Epithelial cell of prostate (primary cell): ENCODE measurements at places on chromosomes 6 and 20.

DNA sequence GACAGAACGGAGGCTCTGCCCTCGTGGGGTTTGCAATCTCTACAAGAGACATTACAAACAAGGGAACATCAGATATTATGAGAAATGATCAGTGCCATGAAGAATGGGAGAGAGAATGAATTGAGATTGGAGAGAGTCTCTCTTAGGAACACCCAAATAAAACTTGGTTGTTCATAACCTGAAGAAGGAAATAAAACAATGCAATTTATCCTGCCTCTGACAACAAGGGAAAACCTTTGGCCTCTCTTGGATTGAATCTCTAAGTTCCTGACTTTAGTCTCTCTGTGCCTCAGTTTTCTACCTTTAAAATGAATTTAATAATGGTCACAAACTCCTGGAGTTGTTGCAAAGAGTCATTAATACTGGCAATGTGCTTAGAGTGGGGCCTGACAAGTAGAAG is 21.1 kb downstream of the PLEKHG1 start:
- DNase-seq, result no peak

GRCh38 chr20:48298851-48299484 is 513.7 kb upstream of the SULF2 start:
- DNase-seq, result peak; percentile 29

GRCh38 chr6:46367354-46368168 is 123.7 kb downstream of the RCAN2 start:
- DNase-seq, result no peak

GRCh38 chr20:1346315-1346969 is 17.5 kb upstream of the SDCBP2 start:
- no peak for DNase-seq

DNA sequence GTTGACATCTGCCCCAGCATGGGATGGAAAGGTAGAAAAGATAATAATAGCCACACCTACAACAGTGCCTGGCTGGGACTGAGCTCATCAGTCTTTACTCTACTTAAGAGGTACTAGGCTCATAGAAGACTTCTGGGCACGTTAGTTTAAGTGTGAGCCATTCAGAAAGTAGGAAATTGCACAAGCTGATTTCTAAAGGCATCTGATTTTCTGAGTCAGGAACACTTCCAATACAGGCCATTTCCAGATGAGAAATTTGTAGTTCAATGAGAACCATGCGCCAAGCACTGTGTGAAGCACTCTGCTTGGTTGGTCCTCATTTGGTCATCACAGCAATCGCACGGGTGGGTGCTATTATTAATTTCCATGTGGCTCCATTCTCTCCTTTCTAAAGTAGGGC is 42.3 kb downstream of the MOCS1 start:
- DNase-seq, result no peak

DNA sequence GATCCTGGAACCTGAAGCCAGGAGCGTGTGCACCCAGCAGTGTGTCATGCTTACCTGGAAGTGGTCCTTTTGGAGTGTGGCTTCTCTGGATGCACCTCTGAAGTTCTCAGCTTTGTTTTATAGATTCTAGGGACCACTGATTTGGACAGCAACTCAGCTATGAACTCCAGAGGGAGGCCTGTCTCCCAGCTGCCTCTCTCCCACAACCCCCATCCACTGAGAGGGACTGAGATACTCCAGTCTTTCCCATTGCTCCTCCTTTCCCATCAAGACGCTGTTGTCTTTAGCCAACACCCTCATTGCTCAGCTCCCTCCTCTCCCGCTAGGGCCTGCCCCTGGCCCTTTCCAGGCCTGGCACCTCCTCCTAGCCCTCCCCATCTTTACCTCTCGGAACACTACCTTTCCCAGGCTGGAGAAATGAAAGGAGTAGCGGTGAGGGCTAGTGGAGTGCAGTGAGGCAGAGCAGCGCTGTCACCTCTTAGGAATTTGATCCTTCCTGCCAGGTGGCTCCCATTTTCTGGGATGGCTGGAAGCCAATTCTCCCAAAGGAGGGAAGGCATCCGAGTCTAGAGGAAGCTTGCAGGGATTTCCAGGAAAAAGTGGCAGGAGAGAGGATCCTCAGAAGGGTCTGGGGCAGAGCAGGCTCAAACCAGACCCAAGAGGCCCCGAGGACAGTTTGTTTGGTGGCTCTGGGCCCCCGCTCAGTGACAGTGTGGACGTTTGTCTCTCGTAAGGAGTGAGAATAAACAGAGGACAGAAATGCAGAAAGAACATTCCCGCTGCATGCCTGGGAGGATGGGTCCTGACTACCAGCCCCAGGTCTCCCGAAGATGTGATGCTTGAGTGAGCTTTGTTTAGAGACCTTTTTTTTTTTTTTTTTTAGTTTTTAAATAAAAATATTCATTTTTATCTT is at the start of gene LRRN4:
TSS of gene LRRN4 (minus strand) at position 285 of the 913 bp plus-strand sequence. CDS start 1,261 bp downstream, outside the sequence.
- peak; percentile 18 for DNase-seq

GRCh38 chr6:112936504-112936903 is 589.4 kb downstream of the RFPL4B start:
- no peak for DNase-seq

DNA sequence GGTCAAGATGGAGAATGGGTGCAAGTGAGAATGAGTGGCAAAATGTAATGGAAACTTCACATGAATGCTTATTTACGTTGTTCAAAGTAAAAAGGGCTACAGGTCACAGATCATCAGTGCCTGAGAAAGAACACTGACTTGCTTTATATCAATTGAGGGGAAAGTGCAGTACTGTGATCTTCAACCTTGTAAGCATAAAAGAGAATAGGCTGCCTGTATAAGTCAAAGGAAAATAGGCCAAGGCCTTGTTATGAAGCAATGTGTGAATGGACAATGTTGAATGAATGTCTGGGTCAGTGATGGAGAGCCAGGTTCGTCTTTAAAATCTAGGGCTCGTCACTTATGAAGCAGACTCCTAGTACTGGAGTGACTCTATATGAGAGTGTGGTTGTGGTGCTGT is 158.6 kb upstream of the NT5E start:
- DNase-seq, result no peak

GRCh38 chr6:120805276-120805675 is 529.0 kb downstream of the TBC1D32 start:
- no peak for DNase-seq
